ENCODE measurements at places on chromosomes 3 and 15. TPM values are rescaled to one million over a fixed set of nuclear protein-coding genes. Genes with fewer than 3 reads are reported as not detected.

TRIM71 gene
- 0.39 TPM for total RNA-seq

- DNase-seq: no peak
Measured at GRCh38 chr3:172553526-172554252, 30.5 kb upstream of the TNFSF10 start.

GRCh38 chr3:25744470-25744869, 38.8 kb downstream of the NGLY1 start:
- no peak for DNase-seq

GRCh38 chr3:152071924-152072323, 196.8 kb upstream of the MBNL1 start:
- DNase-seq: peak; percentile 64

DNA sequence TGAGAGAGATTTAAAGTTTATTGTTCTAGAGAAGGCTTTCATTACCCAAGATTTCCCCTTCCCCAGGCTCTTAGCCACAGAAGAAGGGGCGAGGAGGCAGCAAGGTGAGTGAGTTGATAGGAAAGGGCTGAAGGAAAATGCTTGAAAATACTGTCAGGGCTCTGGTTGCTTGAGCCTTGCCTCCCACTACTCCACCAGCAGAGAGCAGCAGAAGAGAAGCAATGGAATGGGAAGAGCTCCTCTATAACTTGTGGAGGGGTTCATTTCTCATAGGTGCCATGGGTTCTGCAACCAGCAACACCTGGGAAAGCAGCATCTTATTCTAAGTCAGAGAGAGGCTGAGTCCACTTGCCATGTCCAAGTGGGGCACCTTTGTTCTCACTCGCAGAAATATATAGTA, 184.0 kb upstream of the CNTN6 start:
- DNase-seq: peak; percentile 25

DNA sequence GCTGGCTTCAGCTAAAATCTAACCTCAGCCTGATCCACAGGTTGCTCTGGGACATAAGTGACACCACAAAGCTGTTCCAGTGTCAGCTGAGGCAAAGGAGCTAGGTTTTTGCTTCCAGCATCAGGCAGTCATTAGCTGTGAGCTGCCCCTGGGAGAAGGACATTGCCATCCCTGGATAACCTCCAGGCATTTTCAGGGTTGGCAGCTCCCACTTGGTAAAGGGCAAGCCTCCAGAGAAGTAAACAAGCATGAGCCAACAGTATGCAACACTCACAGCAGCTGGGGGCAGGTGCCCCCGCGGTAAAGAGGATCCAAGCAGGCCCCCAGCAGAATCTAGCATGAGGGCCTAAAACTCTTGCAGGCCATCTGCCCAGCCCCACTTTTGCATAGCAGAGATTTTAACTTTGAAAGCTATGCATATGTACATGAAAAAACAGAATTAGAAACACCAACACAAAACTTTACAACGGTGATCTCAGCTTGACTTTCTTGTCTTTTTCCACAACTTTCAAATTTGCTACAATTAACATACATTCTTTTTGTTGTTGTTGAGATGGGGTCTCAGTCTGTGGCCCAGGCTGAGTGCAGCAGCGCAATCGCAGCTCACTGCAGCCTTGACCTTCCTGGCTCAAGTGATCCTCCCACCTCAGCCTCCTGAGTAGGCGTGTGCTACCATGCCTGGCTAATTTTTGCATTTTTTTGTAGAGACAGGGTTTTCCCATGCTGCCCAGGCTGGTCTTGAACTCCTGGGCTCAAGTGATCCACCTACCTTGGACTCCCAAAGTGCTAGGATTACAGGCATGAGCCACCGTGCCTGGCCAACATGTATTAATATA, 83.8 kb upstream of the TPM1 start:
- DNase-seq: no peak
